Cerebellum (tissue), 4 donors: ENCODE measurements at places on chromosomes 12 and 14.

DNA sequence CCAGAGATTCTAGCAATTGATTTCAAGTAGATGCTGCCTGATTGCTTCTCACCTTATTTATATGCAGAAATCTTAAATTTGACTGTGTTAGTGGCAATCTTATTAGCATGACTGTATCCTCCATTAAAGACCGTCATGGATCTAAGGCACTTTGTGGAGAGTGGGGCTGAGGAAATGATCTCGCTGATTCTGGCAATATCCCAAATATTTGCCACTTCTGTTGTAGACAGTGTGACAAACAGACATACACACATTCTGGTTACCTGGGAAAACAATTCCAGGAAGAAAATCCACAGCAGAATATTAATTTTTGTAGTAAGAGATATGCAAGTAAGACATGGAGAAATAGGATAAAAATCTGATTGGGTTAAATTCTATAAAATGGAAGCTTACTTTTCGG lies 269.0 kb upstream of the G2E3 start:
- no peak for DNase-seq

DNA sequence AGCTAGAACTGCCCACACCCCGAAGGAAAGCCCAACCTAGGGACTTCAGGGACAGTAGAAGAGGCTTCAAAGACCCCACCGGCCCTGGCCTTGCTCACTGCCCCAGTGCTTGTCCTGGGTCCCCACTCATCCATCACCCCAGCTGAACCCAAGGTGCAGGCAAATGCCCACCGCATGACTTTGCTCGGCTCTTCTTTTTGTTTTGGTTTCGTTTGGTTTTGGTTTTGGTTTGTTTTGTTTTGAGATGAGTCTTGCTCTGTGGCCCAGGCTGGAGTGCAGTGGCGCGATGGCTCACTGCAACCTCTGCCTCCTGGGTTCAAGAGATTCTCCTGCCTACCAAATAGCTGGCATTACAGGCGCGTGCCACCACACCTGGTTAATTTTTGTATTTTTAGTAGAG lies 9.0 kb downstream of the CCDC85C start:
- DNase-seq, result no peak

- DNase-seq, result no peak
These were observed 98.1 kb upstream of the TMPO start for GRCh38 chr12:98417266-98417665.

GRCh38 chr14:44995770-44996294 lies 33.8 kb downstream of the TOGARAM1 start:
- DNase-seq, result no peak
